ENCODE measurements at places on chromosomes 3 and 15. TPM values are rescaled to one million over a fixed set of nuclear protein-coding genes. Genes with fewer than 3 reads are reported as not detected.

TMC3 gene
- total RNA-seq = not detected

NUP210 gene
- 11.4 TPM for total RNA-seq

PLSCR2 gene
- total RNA-seq = not detected

LSM3 gene
- 29.4 TPM for total RNA-seq

ZNF774 gene
- total RNA-seq = 5.4 TPM

TTLL13 gene
- not detected for total RNA-seq

UBR1 gene
- total RNA-seq = 30.8 TPM

PYGO1 gene
- total RNA-seq = 6.8 TPM

MOBP gene
- total RNA-seq = 0.19 TPM

CHRNB4 gene
- not detected for total RNA-seq

MESP1 gene
- total RNA-seq = 6.5 TPM

PRICKLE2 gene
- total RNA-seq = not detected

B3GNT5 gene
- total RNA-seq = 25.3 TPM

SMAD6 gene
- total RNA-seq = 63.9 TPM

P3H2 gene
- total RNA-seq = 19.6 TPM

XIRP1 gene
- not detected for total RNA-seq

TM6SF1 gene
- total RNA-seq = 1.8 TPM

KCNAB1 gene
- not detected for total RNA-seq

GMNC gene
- total RNA-seq = 1.9 TPM

LRRN1 gene
- not detected for total RNA-seq

TRIM42 gene
- not detected for total RNA-seq

MINAR1 gene
- 1.6 TPM for total RNA-seq

TP63 gene
- 4.9 TPM for total RNA-seq

FBXO40 gene
- not detected for total RNA-seq

LRRC31 gene
- total RNA-seq = not detected

CYP8B1 gene
- total RNA-seq = not detected

SV2B gene
- total RNA-seq = 3.9 TPM

Data from A673 (cell line).